ENCODE measurements at places on chromosomes 2 and 18.

GRCh38 chr2:144071461-144071860 lies 448.5 kb downstream of the ZEB2 start:
- no peak for DNase-seq

DNA sequence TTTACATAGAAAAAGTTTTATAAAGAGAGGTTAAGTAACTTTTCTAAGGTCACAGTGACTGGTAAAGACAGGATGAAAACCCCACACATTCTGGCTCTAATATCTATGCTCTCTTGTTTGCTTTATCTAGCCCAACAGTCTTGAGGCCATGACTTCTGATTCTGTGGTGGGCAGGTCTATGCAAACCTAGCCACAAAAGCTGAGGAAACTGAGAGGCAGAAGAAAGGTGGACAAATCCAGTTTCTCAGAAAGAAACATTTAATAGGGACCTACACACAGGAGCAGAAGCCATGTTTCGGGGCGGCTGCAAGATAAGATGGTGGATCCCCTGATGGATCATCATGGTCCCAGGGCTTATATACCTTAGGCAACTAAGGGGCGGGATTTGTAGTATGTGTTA lies 21.8 kb downstream of the HSPD1 start:
- DNase-seq = no peak

GRCh38 chr18:74478880-74479279 lies 17.3 kb upstream of the CNDP2 start:
- no peak for DNase-seq

- DNase-seq = no peak
Observed at GRCh38 chr2:216490061-216490460, 8.6 kb upstream of the RPL37A start.

GRCh38 chr2:108776475-108776874 lies 10.1 kb upstream of the CCDC138 start:
- no peak for DNase-seq

GRCh38 chr2:6557737-6558136 lies 308.0 kb downstream of the CMPK2 start:
- DNase-seq = no peak

GRCh38 chr2:8225266-8225665 lies 456.6 kb upstream of the ID2 start:
- DNase-seq = no peak

DNA sequence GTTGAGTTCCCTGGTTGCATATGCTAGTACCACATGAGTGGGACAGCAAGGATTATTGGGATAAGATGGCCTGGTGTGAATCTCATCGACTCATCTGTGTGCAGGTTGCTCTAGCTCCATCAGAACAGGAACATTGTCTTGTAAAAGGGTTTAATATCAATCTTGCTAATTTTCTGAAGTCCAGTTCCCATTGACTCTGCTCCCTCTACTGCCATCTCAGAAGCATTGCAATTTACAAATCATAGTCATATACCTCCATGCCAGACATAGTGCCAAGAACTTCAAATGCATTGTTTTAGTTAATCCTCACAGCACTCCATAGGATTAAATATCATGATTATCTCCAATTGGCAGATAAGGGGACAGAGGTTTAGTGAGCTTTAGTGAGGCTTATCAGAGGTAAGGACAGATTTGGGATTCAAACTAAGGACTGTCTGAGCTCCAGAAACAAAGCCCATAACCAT lies 4.8 kb upstream of the STAT4 start:
- no peak for DNase-seq

GRCh38 chr2:239934571-239935171 lies 90.5 kb downstream of the NDUFA10 start:
- no peak for DNase-seq

GRCh38 chr18:32674491-32674890 lies 98.3 kb downstream of the KLHL14 start:
- no peak for DNase-seq

DNA sequence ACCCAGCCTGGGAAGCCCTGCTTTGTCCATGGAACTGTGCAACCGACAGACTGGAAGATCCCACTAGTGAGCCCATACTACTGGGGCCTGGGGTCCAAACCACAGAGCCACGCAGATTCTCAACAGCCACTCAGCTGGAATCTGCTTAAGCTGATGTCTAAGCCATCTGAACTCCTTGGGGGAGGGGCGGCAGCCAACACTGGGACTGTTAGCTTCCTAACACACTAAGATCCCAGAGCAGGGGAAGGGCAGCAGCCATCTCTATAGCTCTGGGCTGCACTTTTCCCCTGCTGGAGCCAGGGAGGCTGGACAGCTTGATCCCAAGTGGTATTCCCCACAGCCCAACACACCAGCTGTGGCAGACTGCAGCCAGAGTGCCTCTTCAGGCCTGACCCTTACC lies 118.3 kb downstream of the RPRM start:
- no peak for DNase-seq

GRCh38 chr2:202636213-202636513 lies 1.4 kb downstream of the FAM117B start:
- DNase-seq = no peak

GRCh38 chr18:4181086-4181485 lies 274.0 kb downstream of the DLGAP1 start:
- DNase-seq = no peak

DNA sequence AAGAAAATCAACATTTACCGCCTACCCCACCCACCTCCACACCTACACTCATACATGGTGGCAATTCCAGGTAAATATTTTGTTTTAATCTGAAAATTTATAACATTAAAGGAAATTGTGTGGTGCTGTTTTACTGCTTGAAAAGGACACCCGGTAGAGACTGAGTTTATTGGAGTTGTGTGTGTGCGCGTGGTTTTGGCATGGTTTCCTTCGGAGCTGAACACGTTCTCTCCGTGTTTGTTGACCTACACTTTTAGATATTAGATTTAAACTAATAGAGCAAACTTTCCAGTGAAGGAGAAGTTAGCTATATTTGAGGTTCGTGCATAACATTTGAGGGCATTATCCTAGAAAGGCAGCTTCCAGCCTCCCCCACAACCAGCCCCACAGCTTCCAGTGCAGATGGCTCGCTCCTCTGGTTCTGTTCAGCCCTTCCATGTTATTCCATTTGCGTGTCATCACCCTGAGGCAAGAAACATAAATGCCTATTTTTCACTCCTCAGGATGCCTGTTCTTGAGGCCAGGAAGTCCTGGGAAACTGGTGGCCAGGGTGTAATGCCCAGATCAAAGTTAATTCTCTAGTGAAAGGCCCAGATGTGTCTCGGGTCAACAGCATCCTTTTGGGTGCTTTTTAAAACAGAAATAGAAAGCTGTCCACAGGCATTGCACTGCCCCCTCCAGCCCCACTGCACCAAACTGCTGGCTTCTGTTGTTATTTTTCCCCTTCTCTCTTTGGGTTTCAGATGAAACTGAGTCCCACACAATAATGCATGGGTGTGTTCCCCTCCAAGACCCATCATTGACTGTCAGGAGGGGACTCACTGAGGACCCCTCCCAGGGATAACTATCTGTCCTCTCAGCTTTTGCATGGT lies 190.2 kb downstream of the SETBP1 start:
- DNase-seq = no peak

- DNase-seq = no peak
Observed at GRCh38 chr2:47650001-47650535, 132.9 kb upstream of the MSH6 start.

- DNase-seq = no peak
Observed at GRCh38 chr2:25115902-25116301, 52.5 kb downstream of the POMC start.

DNA sequence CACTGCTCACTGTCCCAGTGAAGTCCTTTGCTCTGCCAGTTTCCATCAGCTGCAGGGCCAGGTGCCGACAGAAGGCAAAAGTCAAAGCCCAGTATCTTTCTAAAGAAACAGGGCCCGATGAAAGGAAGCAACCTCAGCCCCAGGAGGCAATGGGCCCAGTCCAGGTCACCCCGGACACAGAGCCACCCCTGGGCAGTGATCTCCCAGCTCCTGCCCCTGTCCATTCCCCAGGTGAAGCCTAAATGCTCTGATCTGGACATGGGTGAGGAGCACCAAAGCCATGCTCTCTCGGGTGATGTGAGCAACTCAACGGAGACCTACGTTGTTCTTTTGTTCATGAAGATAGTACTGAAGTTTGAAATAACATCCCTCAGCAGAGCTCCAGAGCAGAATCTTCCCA lies 61.6 kb downstream of the HDAC4 start:
- no peak for DNase-seq

DNA sequence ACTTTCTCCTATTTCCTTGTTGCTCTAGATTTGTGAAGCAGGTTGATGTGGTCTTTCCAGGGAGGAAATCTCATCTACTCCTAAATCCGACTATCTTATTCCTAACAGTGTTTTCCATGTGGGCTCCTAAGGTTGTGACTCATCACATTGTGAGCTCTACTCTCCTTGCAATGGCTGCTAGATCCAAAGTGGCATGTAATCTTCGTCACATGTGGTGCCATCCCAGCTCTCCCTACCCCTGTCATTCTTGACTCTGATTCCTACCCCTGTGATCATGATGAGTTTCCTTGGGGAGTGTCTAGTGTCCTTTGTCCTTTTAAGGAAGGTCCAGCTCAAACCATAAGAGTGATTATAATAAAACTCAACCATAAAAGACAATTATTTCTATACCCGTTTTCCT lies 47.3 kb upstream of the GULP1 start:
- DNase-seq = no peak

DNA sequence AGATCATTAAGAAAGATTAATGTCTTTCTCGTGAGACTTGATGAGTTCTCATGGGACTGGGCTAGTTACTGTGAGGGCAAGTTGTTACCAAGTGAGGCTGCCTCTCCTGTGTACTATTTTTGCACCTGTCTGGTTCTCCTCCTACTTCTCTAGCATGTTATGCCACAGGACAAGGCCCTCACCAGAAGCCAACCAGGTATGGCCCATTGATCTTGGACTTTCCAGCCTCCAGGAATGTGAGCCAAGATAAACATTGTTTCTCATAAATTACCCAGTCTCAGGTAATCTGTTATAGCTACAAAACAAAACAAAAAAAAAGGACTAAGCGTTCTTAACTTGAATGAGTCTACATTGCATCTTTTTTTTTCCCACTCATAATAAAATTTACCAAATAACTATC lies 184.1 kb downstream of the CDH7 start:
- DNase-seq = no peak

- no peak for DNase-seq
Observed at GRCh38 chr2:41313082-41313481, 734.7 kb upstream of the PKDCC start.

- no peak for DNase-seq
Observed at GRCh38 chr2:25105336-25106085, 62.9 kb downstream of the POMC start.

DNA sequence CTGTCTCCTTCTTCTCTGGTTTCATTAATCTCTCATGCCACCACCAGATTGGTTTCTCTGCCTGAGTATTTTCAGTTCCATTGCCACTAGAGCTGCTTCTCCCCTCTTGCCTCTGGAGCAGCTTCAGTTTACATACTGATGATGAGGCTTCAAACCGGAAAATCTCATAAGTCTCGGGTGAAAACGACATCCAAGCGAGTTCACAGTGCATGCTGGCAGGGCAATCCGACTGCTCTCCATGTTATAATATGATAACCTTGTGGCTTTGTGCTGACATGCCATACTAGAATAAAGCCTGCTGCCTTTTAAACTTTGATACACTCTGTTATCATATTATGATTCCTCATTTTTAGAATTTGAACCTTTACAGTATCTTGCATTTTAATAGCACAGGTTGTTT lies 153.5 kb downstream of the PRPF40A start:
- DNase-seq = no peak

GRCh38 chr2:180716186-180717180 lies 263.9 kb upstream of the UBE2E3 start:
- no peak for DNase-seq

GRCh38 chr2:240460781-240461431 lies 25.4 kb downstream of the GPC1 start:
- no peak for DNase-seq

GRCh38 chr2:135962366-135963123 lies 22.9 kb downstream of the DARS1 start:
- no peak for DNase-seq

DNA sequence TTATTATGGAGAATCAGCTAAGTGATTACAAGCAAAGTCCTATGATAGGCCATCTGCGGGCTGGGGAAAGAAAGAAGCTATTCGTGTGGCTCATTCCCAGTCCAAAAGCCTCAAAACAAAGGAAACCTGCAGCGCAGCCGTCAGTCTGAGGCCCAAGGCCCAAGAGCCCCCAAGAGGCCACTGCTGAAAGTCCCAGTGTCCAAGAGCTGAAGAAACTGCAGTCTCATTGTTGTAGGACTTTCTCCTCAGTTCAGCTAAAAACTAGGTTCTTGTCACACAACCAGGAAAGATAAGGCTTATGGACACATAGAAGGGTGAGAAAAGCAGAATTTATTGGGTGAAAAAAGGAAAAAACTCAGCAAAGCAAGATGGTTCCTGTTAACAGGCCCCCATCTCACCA lies 143.2 kb downstream of the RHBDD1 start:
- peak; percentile 19 for DNase-seq

- DNase-seq = no peak
Observed at GRCh38 chr2:24354957-24355356, 5.4 kb downstream of the ITSN2 start.

DNA sequence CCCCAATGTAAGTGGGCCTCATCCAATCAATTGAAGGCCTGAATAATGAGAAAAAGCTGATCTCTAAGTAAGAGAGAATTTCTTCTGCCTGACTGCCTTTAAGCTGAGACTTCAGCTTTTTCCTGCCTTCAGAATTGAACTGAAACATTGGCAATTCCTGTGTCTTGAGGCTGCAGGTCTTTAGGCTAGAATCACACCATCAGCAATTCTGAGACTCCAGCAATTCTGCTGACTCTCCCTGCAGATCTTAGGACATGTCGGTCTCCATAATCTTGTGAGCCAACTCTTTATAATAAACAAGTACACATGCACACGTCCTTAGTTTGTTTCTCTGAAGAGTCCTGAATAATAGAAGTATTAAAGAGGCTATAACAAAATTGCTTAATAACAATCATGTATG lies 209.1 kb downstream of the FSIP2 start:
- DNase-seq = no peak

DNA sequence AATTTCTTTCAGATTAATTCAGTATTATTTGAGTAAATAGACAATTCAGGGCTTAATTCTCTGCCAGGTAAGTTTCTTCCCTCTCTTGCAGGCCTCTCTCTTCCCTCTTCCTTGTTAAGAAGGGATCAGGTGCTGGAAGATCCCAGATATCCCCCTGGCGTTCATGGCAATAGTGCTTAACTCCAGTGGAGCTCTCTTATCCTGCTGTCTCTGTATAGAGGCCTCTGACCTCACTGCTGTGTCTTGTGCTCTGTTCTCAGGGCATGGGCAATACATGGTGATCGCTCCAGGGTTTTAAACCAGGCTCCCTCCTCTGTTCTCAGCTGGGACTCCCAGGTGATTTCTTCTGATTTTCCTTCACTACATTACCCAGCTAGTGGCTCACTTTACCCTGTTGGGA lies 226.8 kb downstream of the MC4R start:
- no peak for DNase-seq

DNA sequence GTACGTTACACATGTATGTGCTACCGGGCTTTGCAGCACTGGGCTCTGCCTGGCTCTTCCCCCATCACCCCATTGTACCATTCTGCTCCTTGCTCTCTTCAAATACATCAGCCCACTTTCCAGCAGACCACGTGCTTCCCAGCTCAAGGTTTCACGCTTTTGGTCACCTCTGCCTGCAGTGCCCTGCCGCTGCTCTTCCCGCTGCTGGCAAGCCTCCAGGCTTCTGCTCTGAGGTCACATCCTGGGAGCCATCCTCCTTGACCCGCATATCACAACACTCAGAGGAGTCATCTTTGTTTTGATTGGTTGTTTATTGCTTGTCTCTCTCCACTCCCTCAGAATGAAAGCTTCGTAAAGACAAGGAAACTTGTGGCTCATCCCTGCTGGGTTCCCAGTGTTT lies 34.1 kb downstream of the KIF5C start:
- DNase-seq = peak; percentile 11

GRCh38 chr2:210531482-210531881 lies 24.9 kb upstream of the CPS1 start:
- no peak for DNase-seq
